NCI-H2171 treated with DMSO at 0.1 percent for 48 hours (cell line): ENCODE measurements at places on chromosomes 2 and 18.

DNA sequence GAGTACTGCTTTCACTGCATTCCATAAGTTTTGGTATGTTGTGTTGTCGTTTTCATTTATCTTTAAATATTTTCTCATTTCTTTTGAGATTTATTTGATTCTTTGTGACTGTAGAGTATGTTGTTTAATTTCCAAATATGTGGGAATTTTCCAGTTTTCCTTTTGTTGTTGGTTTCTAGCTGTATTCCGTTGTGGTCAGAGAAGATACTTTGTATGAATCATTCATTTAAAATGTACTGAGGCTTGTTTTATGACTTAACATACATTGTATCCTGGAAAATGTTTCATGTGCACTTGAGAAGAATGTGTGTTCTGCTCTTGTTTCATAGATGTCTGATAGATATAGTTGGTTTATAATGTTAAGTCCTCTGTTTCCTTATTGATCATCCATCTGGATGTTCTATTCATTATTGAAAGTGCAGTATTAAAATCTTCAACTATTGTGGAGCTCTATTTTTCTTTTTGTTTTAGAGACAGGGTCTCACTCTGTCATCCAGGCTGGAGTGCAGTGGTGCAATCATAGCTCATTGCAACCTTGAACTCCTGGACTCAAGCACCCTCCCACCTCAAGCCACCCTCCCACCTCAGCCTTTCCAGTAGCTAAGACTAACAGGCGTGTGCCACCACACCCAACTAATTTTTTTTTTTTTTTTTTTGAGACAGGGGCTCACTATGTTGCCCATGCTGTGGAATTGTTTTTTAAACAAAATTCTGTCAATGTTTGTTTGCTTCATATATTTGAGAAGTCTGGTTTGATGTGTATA, 96.8 kb downstream of the TAF4B start:
- no peak for DNase-seq

- no peak for DNase-seq
These were observed 138.2 kb downstream of the MBD2 start for GRCh38 chr18:54086046-54086802.

DNA sequence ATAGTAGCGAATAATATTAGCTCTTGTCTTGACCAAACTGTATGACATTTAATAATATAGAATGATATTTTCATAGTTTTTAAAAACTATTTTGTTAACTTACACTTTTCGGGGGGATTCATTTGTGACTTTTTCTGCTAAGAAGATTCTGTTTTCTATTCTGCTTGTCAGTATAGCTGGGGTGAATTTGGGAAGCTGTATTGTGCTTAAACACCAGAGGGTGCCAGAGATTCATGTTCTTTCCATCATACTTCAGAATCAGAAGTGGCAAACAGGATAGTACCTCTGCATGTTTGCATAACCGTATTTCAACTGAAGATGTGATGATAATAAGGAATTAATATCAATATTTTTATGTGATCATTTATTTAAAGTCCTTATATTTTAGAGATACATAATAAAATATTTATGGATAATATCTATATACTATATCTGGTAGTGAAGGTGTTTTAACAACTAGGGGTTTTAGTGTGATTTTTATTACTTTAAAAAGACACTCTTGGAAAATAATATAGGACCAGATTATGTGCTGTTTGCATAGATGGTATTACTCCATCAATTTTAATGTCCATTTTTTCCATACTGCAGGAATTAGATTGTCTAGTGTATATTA, 81.0 kb downstream of the TAF4B start:
- peak; percentile 66 for DNase-seq

DNA sequence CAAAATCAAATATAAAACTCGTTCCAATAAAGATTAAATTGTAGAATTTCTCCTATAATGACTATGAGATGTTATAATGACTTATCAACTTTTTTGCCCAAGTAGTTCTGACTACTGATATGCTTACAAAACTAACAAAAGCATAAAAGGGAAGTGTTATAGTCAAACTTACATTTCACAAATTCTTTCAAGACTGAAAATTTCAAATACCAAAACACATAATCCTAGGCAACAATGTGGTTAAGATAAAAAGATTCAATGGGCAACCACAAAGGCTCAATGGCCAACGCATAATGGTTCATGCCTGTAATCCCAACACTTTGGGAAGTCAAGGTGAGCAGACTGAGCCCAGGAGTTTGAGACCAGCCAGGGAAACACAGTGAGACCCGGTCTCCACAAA, 135.7 kb downstream of the USP34 start:
- DNase-seq, result no peak

GRCh38 chr18:425106-425745, 75.3 kb downstream of the COLEC12 start:
- no peak for DNase-seq
